ENCODE measurements at places on chromosomes 4 and X. TPM values are rescaled to one million over a fixed set of nuclear protein-coding genes. Genes with fewer than 3 reads are reported as not detected.
A peak's percentile ranks its signal among the peaks of the same experiment; 100 is the strongest.

VSIG4 gene
- total RNA-seq, result 31.5 TPM

DNA sequence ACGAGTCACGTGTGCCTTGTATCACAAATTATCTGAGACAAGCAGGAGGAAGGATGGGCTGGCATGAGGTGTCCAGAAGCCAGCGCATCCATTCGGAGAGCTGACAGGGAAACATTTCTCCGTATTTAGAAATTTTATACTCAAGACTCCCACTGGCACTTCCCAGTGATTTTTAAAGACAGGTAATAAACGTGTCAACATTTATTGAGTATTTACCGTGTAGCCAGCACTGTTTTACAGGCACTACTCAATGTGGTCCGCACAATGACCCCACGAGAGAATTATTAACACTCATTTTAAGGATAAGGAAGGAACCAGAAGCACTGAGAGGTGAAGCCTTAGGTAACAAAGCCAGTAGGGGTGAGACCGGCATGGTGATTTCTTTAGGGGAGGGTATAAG, 23.2 kb downstream of the GEMIN8 start:
- H3K4me1 ChIP-seq, result no peaks in the 10 kb centered on the region
- H3K27me3 ChIP-seq, result no peaks in the 10 kb centered on the region
- H3K4me3 ChIP-seq, result no peak overlapping the region
- H3K36me3 ChIP-seq, result no peaks in the 10 kb centered on the region

GRCh38 chrX:16869393-16870094, 618 bp downstream of the RBBP7 start:
- peak overlapping the region; percentile 50 for H3K4me3 ChIP-seq
- peak overlapping the region; percentile 85 for H3K27ac ChIP-seq
- no peaks in the 10 kb centered on the region for H3K36me3 ChIP-seq

DNA sequence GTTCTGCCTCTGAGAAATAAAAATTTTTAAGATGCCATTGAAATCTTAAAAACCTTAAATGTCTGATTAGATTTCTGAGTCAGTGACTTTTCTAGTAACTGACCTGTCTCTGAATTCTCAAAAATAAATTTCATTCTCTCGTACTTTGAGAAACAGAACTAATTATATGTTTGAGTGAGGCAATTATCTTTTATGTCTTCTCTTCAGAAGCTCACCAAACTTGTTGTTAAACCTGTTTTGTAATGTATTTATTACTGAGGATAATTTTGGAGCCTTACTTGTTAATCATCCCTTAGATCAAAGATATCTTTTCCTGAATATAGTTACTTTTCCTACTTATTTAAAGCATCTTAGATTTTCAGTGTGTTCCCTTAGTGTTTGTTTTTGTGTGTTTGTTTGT, 64.5 kb upstream of the MMAA start:
- no peaks in the 10 kb centered on the region for H3K36me3 ChIP-seq
- H3K4me3 ChIP-seq, result no peak overlapping the region
- no peak overlapping the region for H3K27ac ChIP-seq
- H3K27me3 ChIP-seq, result no peaks in the 10 kb centered on the region

HOPX gene
- 117 TPM for total RNA-seq

DNA sequence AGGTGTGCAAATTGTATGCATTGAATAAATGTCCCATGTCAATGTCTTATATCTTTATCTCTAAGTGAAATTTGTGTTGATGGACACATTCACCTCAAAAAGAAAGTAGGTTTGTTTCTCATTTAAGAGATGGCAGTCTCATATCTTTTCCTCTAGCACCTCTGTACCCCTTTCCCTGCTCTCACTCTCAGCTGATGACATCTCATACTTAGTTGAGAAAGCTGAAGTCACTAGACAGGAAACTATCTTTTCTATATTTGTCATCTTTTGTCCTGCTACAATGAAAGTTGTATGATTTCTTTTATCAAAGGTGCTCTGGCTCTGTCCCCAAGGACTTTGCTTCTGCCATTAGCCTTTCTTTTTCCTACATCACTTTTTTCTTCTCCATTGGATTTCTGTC, 84.0 kb upstream of the GRPR start:
- no peaks in the 10 kb centered on the region for H3K36me3 ChIP-seq
- no peak overlapping the region for H3K4me3 ChIP-seq
- no peaks in the 10 kb centered on the region for H3K4me1 ChIP-seq
- no peaks in the 10 kb centered on the region for H3K27me3 ChIP-seq

DNA sequence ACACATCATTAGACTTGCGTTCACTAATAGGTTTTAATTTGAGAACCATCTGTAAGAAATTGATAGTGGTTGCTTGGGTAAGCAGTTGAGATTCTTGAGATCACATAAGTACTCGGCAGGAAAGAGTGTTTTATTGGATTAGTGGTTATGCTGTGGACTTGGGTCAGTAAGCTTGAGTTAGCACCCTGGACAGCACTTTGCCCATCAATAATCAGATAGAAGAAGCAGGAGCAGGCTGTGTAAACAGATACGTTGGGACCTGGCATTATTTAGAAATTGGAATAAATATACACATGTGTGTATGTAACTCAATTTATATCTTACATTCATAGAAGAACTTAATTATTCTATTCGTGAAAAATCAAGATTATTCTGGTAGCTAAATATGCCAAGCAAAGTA, 357.5 kb upstream of the SMIM31 start:
- no peaks in the 10 kb centered on the region for H3K36me3 ChIP-seq
- DNase-seq, result no peak
- H3K4me1 ChIP-seq, result no peaks in the 10 kb centered on the region
- H3K27ac ChIP-seq, result no peak overlapping the region

PAGE4 gene
- total RNA-seq, result 26.5 TPM

GC gene
- total RNA-seq, result not detected

PLP2 gene
- total RNA-seq, result 34.7 TPM

- H3K4me3 ChIP-seq, result no peak overlapping the region
- H3K27me3 ChIP-seq, result no peaks in the 10 kb centered on the region
- H3K36me3 ChIP-seq, result no peaks in the 10 kb centered on the region
- H3K27ac ChIP-seq, result no peak overlapping the region
- no peaks in the 10 kb centered on the region for H3K4me1 ChIP-seq
Measured at GRCh38 chr4:18529482-18529881, 507.9 kb upstream of the LCORL start.

GRCh38 chrX:124994404-124994803, 325.3 kb upstream of the TEX13C start:
- no peak for DNase-seq
- no peak overlapping the region for H3K4me3 ChIP-seq
- no peaks in the 10 kb centered on the region for H3K27me3 ChIP-seq

- no peaks in the 10 kb centered on the region for H3K27me3 ChIP-seq
- H3K36me3 ChIP-seq, result no peaks in the 10 kb centered on the region
- no peak for DNase-seq
- H3K4me1 ChIP-seq, result no peaks in the 10 kb centered on the region
- no peak overlapping the region for H3K4me3 ChIP-seq
Measured at GRCh38 chrX:107935200-107935599, 47.0 kb downstream of the TEX13B start.

DNA sequence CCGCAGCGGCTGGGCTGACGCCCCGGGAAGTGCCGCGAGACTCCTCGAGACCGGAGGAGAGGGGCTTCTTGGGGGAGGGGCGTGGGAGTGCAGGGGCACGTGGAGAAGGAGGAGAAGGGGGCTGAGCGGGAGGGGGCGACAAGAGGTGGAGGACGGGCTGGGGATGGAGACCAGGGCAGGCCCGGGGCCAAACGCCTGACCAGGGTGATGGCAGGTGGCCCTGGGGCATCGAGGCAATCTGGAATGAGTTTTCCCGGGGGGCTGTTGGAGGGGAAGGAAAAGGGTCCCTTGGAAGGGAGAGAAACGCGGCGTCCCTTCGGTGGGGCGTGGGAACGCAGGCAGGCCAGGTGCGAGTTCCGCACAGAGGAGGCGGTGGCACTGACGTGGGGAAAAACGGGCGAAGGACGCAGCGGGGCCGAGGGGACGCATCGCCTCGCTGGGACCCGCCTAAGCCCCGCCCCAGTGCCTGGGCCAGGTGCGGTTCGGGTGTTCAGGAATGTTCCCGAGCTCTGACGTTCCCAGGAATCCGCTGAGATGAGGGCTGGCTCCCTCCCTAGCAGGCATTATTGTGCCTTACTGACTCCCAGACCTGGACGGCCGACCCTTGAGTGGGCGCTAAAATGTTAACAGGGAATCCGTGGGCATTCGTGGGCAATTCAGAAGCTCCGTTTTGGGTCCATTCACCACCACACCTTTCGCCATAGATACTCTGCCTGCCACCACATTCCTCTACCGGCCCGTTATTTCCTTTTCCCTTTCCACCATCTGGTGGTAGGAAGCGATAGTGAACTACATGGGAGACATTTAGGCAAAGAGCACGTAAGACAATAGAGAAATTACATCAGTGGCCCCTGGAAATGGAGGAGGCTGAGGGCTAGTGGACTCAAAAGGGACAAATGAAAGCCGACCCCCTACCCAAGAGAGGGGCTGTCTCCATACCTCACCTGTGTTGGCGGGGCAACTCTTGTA, 795 bp upstream of the SH3KBP1 start:
- H3K27me3 ChIP-seq, result no peaks in the 10 kb centered on the region
- no peaks in the 10 kb centered on the region for H3K4me1 ChIP-seq
- peak; percentile 24 for DNase-seq
- no peaks in the 10 kb centered on the region for H3K36me3 ChIP-seq
- H3K4me3 ChIP-seq, result peak overlapping the region; percentile 55
- peak overlapping the region; percentile 65 for H3K27ac ChIP-seq
